ENCODE measurements at places on chromosomes 7 and 10.

GRCh38 chr10:43585046-43585445, 10.6 kb upstream of the ZNF239 start:
- no peak for DNase-seq

- DNase-seq = no peak
Observed at GRCh38 chr10:123354521-123354920, 200.3 kb downstream of the BUB3 start.

GRCh38 chr7:77479536-77480088, 57.5 kb upstream of the PTPN12 start:
- DNase-seq = no peak

DNA sequence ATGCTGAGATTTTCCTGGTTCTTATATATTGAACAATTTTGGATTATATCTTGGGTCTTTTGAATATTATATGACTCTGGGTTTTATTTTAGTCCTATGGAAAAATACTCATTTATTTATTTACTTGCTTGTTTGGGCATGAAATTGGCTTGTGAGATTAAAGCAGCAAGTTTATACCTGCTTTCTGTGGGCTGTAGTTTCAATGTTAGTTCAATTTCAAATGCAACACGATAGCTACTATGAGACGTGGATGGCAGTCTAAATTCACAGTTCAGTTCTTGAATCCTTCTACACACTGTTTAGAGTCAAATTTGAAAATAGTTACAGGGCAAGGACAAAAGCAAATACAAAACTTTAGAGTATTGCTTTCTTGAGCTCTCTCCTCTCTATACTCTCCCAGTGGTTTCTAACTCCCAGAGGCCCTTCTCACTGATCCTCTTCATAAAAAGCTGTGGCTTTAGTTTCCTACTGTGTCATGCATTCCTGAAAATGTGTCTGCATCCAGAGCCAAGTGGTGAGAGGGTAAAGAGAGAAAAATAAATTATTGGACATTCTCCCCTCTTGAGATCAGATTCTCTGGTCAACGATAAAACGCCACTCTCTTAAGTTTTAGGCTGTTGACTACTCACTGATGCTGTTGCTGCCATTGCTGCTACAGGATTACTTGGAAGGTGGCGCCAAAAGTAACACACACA, 34.4 kb downstream of the POLR1F start:
- no peak for DNase-seq

- DNase-seq = no peak
Observed at GRCh38 chr10:113965683-113966082, 78.0 kb upstream of the ADRB1 start.

DNA sequence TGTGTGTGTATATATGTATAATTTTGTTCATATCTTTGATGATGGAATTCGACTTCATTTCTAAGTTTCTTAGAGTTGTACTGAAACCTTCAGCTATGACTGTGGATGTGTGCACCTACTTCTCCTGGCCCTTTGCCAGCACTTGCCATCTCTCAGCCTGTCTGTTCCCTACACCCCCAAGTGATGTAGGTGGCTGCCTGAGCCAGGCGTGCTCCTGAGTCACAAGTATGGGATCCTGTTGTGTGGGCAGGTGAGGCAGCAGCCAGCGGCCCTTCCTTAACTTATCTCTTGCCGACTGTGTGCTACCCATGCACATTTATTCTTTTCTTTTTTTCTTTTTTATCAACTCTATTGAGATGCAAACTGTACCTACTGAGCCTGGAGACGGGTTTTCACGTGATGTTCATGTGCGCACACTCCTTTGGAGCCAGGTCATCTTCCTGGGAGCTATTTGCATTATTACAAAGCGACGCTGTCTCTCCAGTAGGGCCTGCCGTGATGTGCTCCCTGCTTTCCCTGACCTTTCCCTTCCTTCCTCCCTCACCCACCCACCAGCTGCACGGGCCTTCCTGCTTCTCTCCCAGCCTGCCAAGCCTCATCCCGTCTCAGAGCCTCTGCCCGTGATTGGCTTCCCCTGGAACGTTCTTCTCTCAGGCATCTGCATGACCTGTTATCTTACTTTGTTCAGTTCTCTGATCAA, 31.3 kb upstream of the GALNT11 start:
- no peak for DNase-seq

Measured in T-helper 2 cell treated with Interferon-gamma antibody and Interleukin-4, amounts not matched to agents 5 μg/mL and 100 μg/mL, for 36 hours (primary cell).